ENCODE measurements at places on chromosomes 12 and 14.

GRCh38 chr14:74586681-74587362 lies 25.2 kb downstream of the LTBP2 start:
- DNase-seq = no peak

- DNase-seq = no peak
Observed at GRCh38 chr12:619346-619745, 43.9 kb downstream of the NINJ2 start.

- no peak for DNase-seq
Observed at GRCh38 chr12:52349196-52349595, 18.1 kb downstream of the KRT85 start.

GRCh38 chr12:20950248-20950647 lies 139.7 kb downstream of the SLCO1B3 start:
- no peak for DNase-seq

All from sciatic nerve (tissue), 2 donors.